Activated naive CD4-positive, alpha-beta T cell treated with anti-CD3 and anti-CD28 coated beads, Interleukin-2, amount 10 ng/mL, durations not matched to agents 7 days and 5 days (primary cell): ENCODE measurements at places on chromosomes 7 and 10.
A peak's percentile ranks its signal among the peaks of the same experiment; 100 is the strongest.

DNA sequence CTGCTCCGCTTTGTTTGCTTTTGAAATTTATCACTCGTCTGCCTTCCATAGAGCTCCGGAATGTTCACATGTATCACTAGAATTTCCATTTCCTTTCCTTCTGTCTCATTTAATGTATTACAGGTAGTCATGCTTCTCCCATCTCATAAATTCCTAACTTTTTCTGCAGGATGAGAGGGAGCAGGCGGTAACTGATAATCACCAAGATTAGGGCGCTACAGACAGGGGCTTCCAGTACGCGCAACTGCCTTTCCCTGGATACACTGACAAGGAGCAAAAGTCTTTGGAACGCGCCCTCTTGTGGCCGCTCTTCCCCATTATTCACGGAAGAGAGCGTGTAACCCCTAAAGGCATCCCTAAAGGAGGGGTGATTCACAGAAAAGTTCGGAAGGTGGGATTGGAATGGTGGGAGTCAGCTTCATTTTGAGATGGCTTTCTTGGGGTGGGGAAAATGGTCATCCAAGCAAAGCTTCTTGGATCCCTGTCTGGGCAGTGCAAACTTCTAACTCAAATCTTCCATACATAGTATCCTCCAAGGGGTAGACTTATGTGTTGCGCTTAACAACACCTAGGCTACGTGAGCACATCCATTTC lies 6.5 kb downstream of the INHBA start:
- DNase-seq = peak; percentile 40

DNA sequence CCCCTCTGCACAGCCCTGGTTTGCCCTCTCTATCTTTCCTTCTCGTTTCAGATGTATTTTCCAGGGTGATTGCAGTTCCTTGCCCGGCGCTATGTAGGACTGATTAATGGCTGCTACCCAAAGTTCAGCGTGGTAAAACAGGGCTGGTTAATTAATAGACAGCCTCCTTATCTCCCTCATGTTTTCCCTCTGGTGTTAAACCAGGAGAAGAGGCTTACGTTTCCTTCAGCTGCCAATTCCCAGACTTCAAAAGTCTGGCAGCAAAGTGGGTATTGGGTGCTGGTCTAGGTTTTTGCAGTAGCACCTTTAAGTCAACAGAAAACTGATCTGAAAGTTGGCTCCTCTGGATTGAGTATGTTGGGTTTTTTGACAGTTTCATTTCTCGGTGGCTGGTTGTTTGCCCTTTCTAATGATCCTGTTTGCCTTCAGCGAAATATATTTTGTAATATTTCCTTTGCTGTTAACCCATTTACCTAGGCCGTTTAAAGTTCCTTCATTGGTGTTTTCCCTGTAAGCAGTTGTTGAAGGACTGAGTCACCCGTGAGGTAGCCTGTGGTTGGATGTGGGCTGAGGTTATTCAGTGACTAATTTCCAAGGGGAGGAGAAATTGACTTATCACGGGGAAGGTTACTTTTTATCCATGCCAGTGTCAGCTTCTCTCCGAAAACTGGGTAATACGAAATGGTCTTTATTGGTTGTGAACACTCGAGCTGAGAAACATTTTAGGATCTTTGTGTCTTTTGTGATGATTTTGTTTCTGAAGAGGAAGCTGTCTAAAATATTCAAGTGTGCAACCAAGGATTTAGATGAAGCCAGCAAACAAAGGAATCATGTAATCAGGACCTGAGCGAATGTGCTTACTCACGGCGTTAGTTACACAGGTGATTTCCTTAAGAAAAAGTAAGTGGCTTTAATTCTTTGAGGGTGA lies 257.2 kb downstream of the KIAA1217 start:
- DNase-seq = peak; percentile 34

DNA sequence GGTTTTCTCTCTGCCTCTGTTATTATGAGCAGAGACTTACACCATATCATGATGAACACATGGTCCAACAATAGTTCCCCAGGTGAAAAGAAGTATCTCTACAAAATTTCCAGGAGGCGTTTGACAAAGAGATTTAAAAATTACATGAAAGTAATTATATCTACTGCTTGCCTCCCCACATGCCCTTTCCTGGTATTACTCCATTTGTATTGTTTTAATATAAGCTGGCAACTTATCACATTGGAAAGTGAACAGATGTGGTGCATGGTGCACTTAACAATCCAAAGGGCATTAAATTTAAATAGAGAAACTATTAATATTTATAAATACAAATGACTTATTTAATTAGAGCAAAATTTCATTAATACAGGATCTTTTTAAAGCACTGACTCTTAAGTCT lies 638.2 kb downstream of the ANKRD7 start:
- no peak for DNase-seq

GRCh38 chr7:34900891-34901513 lies 136.3 kb downstream of the DPY19L1 start:
- DNase-seq = no peak

GRCh38 chr7:94417901-94418300 lies 23.2 kb downstream of the COL1A2 start:
- no peak for DNase-seq

- DNase-seq = no peak
Measured at GRCh38 chr7:6379886-6380285, 67.9 kb downstream of the DAGLB start.

DNA sequence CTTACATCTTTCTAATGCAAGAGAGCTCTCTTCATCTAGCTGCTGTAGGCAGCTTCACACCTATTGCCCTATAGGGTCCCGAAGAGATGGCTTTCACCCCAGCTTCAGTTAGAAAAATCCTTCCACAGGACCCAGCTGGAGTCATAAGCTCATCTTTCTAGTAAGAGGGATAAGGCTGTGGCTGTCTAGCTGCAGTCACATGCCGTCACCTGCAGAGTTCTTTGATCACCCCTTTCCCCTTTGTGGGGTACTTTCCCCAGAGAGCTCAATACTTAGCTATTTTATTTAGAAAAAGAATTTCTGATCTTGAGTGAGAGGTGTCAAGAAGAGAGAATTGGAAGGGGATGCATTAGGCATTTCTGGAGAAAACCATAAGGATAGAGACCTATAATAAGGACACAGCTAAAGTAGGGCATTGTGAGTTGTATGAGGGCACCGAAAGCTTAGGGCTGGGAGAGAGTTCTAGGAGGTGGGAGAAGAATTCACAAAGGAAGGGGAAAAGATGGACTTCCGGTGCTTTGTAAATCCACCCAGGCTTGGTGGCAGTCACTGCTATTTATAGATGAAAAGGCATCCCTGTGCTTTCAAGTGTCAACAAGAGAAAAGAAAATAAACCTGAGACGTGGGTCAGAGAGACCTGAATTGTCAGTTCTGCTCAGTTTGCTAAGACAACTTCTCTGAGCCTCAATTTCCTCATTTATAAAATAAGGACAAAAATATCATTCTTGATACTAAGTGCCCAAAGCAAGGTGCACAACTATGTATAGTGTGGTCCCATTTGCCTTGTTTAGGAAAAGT lies 11.1 kb upstream of the ST8SIA6 start:
- DNase-seq = no peak

DNA sequence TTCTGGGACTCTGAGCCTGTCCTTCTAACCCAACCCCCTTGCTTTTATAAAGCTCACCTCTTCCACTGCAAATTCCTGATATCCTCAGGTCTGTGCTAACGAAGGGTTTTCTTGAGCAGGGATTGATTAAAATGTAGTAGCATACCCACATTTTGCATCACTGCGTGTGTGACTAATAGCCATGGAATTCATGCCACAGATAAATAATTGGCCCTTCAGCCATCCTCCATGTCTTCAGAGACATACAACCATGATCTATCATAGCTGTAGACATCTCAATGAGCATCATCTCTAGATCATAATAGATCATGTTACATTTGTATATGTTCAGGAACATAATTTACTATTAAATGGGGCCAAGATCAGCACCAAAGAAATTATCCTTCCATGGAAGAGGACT lies 990.3 kb downstream of the KCNMA1 start:
- DNase-seq = no peak

DNA sequence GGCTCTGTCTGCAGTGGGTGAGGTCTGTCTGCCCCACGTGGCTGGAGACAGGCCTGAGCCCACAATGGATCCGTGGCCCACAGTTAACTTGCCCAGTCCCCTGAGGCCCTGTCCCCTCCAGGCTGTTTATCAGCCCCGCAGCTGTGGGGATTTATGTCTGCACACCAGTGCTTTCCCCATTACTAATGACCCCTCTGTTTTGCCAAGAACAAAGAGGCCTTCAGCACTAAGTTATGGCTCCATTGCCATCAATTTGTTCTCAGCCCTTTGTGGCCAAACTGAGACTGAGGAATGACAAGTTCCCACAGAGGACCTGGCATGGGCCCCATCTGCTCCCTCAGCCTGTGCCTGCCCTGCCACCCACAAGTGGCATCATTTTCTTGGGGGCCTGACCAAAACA lies 138.2 kb downstream of the C10orf105 start:
- no peak for DNase-seq

GRCh38 chr10:125008689-125009638 lies 67.0 kb downstream of the ZRANB1 start:
- no peak for DNase-seq

DNA sequence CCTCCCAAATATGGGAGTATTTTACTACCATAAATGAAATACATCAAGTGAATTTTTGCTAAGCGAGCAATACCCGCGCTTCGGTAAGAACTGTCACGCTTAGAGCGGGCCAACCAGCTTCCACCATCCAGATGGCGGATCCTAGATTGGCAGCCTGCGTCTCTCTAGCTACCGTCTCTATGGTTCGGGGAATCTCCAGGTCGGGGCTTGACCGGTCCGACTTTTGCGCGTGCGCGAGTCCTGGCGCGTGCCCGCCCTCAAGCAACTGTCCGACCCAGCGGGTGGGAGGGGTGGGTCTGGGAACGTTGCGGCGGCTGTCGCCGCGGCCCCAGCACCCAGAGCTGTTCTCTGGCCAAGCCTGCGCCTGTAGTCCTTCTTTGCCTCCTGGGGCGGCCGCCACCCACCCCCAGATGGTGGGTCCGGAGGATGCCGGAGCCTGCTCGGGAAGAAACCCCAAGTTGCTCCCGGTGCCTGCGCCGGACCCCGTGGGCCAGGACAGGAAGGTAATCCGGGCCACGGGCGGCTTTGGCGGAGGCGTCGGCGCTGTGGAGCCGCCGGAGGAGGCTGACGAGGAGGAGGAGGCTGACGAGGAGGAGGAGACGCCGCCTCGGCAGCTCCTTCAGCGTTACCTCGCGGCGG lies at the start of gene TBC1D12:
Gene TBC1D12, plus strand, starts transcription at position 338 of the 639 bp plus-strand sequence. Its CDS starts 73 bp downstream, at position 411.
- peak; percentile 48 for DNase-seq

GRCh38 chr10:49653273-49653929 lies 26.1 kb upstream of the C10orf53 start:
- DNase-seq = no peak

DNA sequence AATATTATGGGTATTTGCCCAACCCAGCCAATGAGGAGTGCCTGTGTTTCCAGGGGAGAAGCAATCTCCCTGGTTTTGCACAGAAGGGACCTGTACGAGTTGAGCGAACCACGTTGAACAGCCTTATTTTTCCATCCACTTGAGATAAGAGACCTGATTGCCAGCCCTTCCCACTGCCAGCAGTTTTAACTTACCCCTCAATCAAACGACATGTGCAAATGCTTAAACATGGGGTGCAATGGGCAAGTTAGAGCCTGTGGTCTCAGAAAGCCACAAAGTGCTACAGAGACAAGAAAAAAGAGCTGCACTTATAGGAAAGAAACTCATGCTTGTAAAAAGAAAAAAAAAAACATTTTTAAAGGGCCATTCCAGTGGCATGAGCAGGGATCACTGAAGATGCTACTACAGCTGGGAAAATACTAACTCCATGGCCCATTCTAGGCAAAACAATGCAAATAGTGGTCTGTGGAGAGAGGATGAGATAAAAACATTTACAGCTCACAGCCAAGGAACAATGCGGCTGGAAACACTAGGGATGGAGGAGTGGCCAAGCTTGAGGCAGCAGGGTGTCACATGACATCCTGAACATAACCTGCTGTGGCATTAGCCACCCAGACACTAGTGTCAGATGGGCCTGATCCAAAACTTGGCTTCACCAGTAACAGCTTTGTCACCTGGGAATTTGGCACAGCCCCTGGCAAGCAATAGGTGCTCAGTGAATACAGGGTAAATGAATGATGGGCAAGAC lies 162.8 kb downstream of the ELMO1 start:
- peak; percentile 29 for DNase-seq

DNA sequence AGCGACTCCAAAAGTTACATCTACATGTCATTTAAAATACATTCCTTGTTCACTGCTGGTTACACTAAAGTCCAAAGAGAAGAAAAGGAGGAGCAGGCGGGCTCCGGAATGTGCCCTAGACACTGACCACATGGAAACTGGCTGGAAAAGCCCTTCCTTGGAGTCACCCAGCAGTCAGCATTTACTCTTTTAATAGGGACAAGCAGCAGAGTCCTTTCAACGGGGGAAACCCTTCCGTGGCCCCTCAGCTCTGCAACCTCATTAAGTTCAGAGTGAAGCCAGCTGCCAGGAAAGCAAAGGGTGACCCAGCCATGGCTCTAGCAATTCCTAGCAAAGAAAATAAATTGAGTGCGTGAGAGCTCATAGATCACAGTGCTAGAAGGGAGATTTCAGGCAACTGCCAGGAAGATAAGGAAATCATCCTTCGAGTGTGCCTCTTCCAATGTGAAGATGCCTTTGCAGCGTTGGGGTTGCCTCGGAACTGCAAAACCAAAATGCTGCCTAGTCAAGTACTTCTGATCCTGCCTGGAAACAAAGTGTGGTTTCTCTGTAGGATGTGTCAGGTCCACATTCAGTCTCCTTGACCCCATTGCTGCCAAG lies 101.6 kb downstream of the SORBS1 start:
- DNase-seq = no peak

GRCh38 chr10:104345941-104346340 lies 7.7 kb upstream of the ITPRIP start:
- no peak for DNase-seq

- peak; percentile 92 for DNase-seq
Measured at GRCh38 chr10:72319416-72320254, 35.1 kb downstream of the DNAJB12 start.

GRCh38 chr10:15202639-15203038 lies 34.1 kb upstream of the NMT2 start:
- DNase-seq = no peak

DNA sequence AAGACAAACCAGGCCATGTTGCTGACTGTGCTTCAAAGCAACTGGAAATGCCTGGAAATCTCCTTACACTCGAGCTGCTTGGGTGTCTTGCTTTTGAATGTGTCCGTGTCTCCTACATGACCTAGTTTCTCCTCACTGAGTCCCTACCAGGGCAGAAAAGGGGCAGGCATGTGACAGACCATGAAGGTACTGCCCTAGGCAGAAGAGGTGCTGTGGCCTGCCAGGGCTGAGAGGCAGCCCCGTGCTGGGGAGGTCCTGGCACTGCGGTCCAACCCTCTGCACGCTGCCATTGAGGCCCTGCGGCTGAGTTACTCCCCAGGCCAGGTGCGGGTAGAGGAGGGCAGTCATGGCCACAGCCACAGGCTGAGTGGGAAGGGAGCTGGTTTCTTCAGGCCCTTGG lies 159.3 kb downstream of the LYZL1 start:
- DNase-seq = no peak

GRCh38 chr10:43979551-43979950 lies 330.9 kb upstream of the ZNF32 start:
- DNase-seq = no peak

GRCh38 chr7:66747881-66748511 lies 7.5 kb downstream of the RABGEF1 start:
- DNase-seq = no peak

- no peak for DNase-seq
Measured at GRCh38 chr7:148318102-148318811, 272.3 kb upstream of the C7orf33 start.
